Right lobe of liver (tissue), 6 donors: ENCODE measurements at places on chromosomes 1 and 21. TPM values are rescaled to one million over a fixed set of nuclear protein-coding genes. Genes with fewer than 3 reads are reported as not detected.

The GJA4 gene
- total RNA-seq: 21.8 TPM

The FCRL1 gene
- total RNA-seq: 0.24 TPM

The FMO2 gene
- 1.6 TPM for total RNA-seq

The GPR161 gene
- total RNA-seq: 1.4 TPM

The TNFRSF8 gene
- 0.12 TPM for total RNA-seq

The VWA5B1 gene
- not detected for total RNA-seq

The ECM1 gene
- 8.8 TPM for total RNA-seq

The C1QC gene
- 123 TPM for total RNA-seq

The KRTAP13-2 gene
- total RNA-seq: not detected

The GRIK3 gene
- not detected for total RNA-seq

The TSPEAR gene
- not detected for total RNA-seq

The USH2A gene
- total RNA-seq: 0.37 TPM

The RIMKLA gene
- 0.18 TPM for total RNA-seq

The CRABP2 gene
- total RNA-seq: 0.24 TPM

The MRAP gene
- not detected for total RNA-seq

The ENTREP3 gene
- total RNA-seq: 13.0 TPM

The C1orf141 gene
- not detected for total RNA-seq

The LINGO4 gene
- total RNA-seq: 0.12 TPM

The SH2D2A gene
- total RNA-seq: 1.3 TPM

The BPNT1 gene
- 20.5 TPM for total RNA-seq

The FAM3B gene
- total RNA-seq: not detected

The HFM1 gene
- not detected for total RNA-seq

The ARF1 gene
- 143 TPM for total RNA-seq

The PTPN7 gene
- total RNA-seq: 0.18 TPM

The SAMD13 gene
- not detected for total RNA-seq

The PPM1J gene
- total RNA-seq: 0.43 TPM

The AKR1A1 gene
- 219 TPM for total RNA-seq

The LCE3E gene
- total RNA-seq: not detected

The NCF2 gene
- total RNA-seq: 5.2 TPM

The MPC2 gene
- 185 TPM for total RNA-seq

The RHCE gene
- total RNA-seq: 0.90 TPM

The LPAR3 gene
- 0.31 TPM for total RNA-seq

The FNDC5 gene
- 1.7 TPM for total RNA-seq

The SIPA1L2 gene
- 14.9 TPM for total RNA-seq

The TNNI3K gene
- not detected for total RNA-seq

The UTS2 gene
- total RNA-seq: not detected
